Mononuclear cell (primary cell): ENCODE measurements at places on chromosomes 2 and 18. TPM values are rescaled to one million over a fixed set of nuclear protein-coding genes. Genes with fewer than 3 reads are reported as not detected.

UGT1A8 gene
- total RNA-seq: not detected

C2orf66 gene
- not detected for total RNA-seq

KRTCAP3 gene
- total RNA-seq: 0.52 TPM

ALKAL2 gene
- not detected for total RNA-seq

RGPD3 gene
- total RNA-seq: 1.5 TPM

IAH1 gene
- 36.9 TPM for total RNA-seq
